ENCODE measurements at places on chromosomes 13 and 19.

DNA sequence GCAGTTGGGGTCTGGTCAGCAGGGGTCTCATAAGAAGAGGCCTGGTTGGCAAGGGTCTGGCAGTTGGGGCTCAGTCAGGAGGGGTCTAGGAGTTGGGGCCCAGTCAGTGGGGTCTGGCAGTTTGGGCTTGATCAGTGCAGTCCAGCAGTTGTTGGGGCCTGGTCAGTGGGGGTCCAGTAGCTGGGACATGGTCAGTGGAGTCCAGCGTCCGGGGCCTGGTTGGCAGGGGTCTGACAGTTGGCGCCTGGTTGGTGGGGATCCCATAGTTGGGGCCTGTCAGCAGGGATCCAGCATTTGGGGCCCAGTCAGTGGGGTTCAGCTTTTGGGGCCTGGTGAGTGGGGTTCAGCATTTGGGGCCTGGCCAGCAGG lies 60.5 kb upstream of the TPM4 start:
- DNase-seq, result no peak

DNA sequence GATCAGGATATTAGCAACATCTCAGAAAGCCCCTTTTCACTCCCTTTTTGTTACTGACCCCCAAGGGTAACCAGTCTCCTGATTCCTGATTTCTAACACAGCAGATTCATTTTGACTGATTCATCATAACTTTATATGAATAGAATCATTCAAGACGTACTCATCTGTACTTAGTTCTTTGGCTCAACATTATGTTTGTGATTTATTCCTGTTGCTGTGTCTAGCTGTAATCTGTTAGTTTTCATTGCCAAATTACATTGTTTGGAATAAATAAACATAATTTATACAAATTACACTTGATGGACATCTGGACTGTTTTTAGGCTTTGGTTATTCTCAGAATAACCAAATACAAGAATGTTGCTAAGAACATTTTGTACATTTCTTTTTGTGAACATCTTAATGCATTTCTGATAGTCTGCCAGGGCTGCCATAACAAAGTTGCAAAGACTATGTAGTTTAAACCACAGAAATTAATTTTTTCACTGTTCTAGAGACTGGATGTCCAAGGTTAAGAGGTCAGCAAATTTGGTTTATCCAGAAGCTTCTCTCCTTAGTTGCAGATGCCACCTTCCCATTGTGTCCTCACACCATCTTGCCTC lies 62.8 kb upstream of the EDNRB start:
- DNase-seq, result no peak

- DNase-seq, result no peak
Observed at GRCh38 chr19:18541258-18541991, 1.9 kb downstream of the FKBP8 start.

DNA sequence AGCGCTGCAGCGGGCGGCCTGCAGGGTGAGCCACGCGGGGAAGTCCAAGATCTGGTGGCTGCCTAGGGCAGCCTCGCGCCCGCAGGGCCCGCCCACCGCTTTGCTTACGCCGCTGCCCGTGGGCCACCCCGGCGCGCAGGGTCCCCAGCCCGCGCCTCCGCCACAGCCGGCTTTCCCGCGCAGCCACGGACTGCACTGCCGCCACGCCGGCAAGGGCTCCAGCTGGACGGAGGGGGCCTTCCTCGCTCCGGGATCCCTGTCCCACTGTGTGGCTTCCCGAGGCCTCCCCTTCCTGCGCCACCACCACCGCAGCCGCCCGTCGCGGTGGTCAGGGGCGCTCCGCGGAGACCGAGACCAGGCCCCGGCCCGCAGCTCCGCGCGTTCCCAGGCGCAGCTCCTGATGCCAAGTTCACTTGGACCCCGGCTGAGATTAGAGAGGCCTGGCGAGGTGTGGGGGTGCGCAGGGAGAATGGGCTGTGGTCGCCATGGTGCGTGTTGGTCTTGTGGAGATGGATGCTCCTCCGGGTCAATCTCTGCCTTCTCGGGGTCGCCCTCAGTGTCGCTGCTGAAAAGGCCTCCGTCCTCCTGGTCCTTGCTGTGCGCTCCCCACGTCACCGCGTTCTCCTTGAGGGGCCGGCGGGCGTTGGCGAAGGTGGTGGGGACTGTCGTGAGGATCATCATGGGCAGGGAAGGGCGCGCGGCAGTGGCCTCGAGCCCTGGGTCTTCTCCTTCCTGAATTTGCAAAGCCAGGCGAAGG lies 17.9 kb upstream of the RNF17 start:
- DNase-seq, result no peak

DNA sequence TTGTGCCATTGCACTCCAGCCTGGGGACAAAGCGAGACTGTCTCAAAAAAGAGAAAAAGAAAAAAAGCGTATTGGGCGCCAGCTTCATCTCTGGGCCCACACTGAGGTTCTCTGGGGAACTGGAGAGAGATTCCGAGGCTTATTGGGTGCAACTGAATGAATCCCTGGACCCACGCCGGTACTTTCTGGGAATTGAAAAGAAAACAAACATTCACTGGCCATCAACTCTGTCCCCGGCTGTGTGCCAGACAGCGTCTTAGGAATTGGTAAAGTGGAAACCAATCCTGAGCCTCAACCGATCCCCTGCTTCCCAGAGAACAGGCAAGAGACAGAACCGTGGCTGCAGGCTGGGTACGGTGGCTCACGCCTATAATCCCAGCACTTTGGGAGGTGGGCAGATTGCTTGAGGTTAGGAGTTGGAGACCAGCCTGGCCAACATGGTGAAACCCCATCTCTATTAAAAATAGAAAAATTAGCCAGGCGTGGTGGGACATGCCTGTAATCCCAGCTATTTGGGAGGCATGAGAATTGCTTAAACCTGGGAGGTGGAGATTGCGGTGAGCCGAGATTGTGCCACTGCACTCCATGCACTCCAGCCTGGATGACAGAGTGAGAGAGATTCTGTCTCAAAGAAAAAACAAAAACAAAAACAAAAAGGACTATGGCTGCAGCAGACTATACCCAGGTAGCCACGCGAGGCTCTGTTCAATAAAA lies 8.6 kb downstream of the ANO8 start:
- no peak for DNase-seq

DNA sequence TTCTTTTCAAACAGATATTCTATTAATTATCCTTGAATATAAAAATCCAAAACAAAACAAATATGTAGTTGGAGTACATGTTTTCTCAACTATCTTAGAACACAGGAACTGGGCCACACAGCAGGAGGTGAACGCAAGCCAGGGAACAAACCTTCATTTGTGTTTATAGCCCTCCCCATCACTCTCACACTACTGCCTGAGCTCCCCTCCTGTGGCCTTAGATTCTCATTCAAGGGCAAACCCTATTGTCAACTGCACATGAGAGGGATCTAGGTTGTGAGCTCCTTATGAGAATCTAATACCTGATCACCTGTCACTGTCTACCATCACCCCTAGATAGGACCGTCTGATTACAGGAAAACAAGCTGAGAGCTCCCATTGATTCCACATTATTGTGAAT lies 427.1 kb upstream of the PRR20A start:
- no peak for DNase-seq

- no peak for DNase-seq
Observed at GRCh38 chr13:23472189-23472588, 38.7 kb upstream of the SACS start.

GRCh38 chr19:55304279-55304978 lies 20.6 kb downstream of the BRSK1 start:
- DNase-seq, result no peak

DNA sequence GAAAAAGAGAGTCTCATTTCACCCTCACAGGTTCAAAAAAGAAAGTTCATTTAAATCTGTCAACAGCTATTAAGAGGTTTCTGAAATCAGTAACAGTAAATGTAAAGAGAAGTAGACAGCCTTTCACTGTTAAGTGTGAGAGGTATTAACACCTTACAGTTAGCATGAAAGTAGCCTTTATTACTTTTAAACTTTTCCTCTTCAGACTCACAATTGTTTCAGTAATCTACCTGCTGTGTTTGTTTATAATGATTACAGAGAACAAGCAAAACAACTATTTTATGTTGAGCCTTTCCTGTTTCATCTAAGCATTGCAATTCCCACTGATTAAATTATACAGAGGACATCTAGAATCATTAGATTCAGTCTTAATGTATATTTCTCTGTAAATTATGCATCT lies 159.8 kb downstream of the PCDH9 start:
- no peak for DNase-seq

DNA sequence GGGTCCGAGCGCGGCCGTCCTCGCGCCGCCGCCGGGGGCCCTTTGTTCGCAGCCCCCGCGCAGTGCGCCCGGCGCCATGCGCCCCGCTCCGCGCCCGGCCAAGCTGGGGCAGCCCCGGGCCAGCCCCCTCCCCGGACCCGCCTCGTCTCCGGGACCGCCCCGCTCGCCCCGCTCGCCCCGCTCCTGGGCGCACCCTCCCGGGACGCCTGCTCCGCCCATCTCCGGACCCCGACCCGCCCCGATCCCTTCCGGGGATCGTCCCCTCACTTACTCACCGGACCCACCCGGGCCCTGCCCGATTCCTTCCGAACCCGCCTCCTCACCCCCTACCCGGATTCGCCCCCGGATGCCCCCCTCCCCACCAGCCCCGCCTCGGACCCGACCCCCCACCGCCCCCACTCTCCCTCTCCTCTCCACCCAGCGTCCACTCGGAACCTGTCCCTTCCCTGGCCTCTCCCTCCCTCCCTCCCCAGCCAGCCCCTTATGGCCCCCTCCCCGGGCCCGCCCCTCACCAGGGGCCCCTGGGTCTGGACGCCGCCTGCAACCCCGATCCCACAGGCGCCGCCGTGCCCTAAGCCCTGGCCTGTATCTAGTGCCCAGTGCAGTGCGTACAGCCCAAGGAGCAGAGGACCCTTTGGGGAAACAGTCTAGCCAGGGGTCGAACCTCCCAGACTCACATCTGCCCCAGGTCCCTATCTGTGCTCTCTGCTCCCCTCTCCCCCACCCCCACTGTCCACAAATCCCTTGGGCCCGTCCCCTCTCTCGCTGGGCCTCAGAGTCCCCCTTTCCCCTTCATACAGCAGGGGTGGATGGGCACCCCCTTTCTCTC lies at the start of gene CPAMD8:
CPAMD8 (minus strand) TSS at position 105 of the 829 bp plus-strand sequence. CDS start 168 bp downstream, outside the sequence.
- DNase-seq, result no peak

- DNase-seq, result no peak
Observed at GRCh38 chr19:56271151-56271550, 1.4 kb upstream of the EDDM13 start.

DNA sequence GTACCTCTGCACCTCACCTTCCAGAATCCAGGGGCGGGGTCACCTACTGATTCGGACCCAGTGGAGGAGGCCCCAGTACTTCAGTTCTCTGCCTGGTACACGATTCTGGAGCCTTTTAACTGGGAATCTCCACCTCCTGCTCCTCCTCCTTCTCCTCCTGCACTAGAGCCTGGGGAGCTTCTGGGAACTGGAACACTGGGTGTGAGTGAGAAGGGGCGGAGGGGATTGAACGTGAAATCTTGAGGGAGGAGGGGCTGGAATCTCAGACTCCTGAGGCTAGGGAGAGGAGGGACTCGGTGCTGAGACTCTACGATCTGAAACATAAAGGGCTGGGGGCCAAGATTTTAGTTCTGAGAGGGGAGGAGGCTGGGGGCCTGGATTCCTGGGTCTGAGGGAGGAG lies at the start of gene KLK8:
KLK8 (minus strand) TSS at position 90 of the 400 bp plus-strand sequence. CDS start 437 bp downstream, outside the sequence.
- DNase-seq, result no peak

DNA sequence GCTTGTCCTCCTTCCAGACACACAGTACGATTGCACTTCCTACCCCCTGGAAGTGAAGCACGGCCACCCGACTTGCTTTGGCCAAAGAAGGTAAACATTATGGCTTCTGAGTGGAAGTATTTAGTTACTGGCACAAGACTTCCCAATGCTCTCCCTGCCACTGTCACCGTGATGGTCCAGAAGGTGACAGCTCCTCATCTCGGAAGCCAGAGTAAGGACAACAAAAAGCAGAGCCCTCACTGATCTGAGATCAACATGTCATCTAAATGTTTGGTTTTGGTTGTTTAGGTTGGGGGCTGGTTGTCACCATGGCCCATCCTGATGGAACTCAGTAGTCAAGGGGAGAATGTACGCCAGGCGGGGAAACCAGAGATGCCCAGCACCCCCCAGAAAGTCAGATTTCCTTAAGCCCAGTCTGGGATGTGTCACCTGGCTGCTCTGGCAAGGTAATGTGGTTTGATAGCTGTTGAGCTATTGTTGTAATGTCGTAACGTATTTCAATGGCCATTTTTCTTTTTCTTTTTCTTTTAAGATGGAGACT lies 170.1 kb upstream of the ZNF536 start:
- DNase-seq, result no peak

- DNase-seq, result no peak
Observed at GRCh38 chr13:113669231-113669754, 2.3 kb downstream of the GRK1 start.

DNA sequence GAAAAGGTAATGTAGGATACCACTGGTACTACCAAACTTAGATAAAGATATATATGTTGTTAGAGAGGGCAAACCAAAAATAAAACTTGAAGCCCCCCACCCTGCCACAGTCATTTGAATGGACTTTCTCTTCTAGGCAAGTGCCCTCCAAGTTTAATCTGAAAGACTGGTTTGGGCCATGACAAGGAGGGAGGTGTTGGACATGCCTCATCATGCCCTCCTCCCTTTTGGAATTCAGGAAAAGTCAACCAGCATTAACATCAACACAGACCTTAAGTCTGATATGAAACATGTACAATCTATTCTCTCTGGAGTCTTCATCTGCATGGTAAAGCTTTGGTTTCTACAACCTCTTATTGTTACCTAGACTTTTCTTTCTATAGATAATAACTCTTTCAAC lies 46.3 kb upstream of the GPR12 start:
- no peak for DNase-seq

DNA sequence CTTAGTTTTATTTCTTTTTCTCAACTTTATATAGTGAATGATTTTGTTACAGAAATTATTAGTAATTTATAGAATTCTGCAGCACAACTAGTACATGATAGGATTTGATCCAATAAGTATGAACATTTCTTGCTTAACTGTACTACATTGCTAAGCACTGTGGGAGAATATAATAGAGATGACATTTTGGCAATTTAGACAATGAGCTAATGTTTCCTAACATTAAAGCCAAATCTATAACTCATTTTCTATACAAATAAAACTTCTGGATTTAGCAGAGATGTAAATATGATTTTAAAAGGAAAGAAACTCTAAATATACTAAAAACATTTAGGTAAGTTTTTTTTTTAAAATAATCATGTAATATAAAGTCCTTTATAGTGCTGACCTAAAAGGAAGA lies 87.3 kb downstream of the FNDC3A start:
- DNase-seq, result no peak

DNA sequence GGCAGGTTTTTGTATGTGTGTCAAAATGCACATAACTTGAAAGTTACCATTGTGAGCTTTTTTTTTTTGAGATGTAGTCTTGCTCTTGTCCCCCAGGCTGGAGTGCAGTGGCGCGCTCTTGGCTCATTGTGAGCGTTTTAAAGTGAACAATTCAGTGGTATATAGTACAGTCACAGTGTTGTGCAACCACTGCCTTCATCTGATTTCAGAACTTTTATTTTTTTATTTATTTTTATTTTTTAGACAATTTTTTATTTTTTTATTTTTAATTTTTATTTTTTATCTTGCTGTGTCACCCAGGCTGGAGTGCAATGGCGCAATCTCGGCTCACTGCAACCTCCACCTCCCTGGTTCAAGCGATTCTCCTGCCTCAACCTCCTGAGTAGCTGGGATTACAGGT lies 15.0 kb downstream of the SLC25A42 start:
- no peak for DNase-seq
